ENCODE measurements at places on chromosomes 7 and 10.

DNA sequence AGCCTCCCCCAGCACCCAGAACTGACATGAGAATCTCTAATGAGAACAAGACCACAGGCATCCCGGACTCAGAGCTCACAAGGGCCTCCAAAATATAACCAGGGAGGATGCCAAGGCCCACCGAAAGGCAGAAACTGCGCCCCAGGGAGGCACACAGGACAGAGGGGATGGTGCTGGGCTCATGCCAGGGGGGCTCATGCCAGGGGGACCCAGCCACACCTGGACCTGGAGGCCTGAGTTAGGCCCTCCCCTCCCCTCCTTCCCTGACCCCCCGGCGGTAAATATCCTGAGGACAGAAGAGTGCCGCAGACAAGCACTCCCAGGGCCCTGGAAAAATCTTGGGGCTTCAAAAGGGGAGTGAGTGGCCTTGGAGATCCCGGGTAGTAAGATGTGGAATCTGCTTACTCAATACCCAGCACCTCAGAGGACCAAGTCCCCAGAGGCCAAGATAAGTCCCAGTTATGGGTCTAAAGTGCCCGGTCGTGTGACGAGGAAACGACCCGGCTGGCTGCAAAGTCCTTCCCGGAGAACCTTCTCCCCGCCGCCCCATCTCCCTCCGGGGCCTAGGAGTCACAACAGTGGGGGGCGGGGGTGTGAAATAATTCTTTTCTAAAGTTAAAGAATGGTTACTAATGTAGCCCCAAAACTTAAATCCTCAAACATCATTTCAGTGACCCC, 11.9 kb downstream of the PDGFA start:
- DNase-seq: no peak

DNA sequence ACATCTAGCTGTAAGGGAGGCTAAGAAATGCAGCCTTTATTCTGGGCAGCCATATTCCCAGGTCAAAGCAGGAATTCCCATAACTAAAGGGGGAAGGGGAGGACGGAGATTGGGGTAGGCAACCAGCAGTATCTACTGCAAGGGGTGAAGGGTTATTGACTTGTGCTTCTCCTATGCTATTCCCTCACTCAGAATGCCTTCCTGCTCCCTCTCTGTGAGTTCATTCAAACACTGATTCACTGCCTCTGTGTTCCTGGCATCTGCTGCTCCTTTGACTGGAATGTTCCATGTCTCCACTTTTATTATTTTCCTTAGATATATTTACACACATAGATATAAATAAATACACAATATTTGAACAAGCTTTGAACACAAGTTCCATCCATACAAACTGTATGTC, 11.1 kb downstream of the HTR7 start:
- DNase-seq: no peak

- no peak for DNase-seq
Observed at GRCh38 chr7:38373155-38373554, 99.7 kb upstream of the TARP start.

DNA sequence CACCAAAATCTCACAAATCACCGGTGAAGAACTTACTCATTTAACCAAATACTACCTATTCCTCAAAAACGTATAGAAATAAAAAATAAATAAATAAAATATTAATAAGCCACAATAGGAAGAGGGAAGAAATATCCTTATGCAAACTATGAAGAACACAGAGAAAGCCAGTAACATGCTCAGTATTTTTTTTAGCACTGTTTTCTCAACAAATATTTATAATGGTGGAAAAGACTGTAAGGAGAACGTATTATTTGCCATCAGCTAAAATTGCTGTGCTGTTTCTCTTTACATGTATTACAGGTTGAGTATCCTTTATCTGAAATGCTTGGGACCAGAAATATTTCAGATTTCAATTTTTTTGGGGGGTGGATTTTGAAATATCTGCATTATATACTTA, 21.0 kb downstream of the KIAA1217 start:
- DNase-seq: no peak

GRCh38 chr7:2151801-2152612, 80.7 kb downstream of the MAD1L1 start:
- DNase-seq: no peak

DNA sequence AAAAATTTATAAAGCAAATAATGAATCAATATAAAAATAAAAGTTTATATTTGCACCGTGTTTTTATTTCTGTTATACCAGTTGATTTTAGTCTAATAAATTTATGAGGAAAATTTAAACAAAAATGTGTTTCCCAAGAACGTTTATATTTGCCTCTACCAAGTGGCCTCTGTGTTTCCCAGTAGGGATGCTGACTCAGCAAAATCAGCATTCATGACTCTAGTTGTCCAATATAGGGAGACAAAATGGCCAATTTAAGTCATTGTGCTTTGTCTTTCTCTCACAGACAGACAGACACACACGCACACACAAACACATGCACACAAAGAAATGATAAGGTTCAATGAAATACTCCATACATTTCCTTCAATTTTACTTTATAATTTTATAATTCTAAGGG, 942.5 kb upstream of the ZWINT start:
- DNase-seq: no peak

GRCh38 chr7:22127835-22128527, 182.3 kb upstream of the CDCA7L start:
- no peak for DNase-seq

DNA sequence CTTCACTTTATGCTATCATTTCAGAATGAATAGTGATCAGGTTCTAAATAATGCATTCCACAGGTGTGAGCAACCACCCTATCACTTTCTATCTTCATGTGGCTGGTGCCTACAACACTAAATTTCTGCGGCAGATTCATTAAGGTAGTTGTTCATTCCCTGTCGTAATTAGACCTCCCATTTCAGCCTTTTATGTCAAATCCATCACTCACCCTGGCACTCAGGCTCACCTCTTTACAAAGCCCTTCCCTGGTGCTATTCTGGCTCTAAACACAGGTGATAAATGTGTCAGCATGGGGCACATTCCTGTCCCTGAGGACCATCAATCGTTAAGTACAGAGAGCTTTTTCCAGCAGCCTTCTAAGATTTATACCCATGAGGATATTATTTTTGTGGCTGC, 300.0 kb upstream of the C7orf33 start:
- no peak for DNase-seq

DNA sequence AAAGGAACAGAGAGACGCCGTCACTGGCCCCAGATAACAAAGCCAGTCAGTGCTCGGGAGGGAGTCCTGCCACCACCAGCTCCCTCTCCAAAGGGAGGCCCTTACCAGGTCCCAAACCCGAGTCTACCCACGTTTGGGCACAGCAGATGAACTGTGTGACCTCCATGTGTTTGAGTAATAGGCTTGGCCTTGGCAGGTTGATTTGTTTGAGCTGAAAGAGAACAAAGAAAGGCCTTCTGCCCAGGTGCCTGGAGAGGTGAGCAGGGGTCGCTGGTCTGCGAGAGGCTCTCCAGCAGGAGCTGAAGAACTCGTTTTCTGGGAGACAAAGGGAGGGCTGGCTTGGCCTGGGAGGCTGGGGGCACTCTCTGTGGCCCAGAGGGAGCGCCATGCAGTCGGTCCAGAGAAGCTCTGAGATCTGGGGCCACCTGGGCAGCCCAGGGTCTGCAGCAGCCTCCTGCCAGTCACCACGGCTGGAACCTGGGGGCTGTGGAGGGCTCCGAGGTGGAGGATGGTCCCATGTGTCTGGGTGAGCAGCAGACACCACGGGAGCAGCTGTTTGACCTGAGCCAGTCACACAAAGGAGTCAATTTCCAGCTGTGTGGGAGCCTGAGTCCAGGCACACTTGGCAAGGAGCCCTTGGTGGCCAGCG, 99.7 kb downstream of the PAXIP1 start:
- DNase-seq: no peak

DNA sequence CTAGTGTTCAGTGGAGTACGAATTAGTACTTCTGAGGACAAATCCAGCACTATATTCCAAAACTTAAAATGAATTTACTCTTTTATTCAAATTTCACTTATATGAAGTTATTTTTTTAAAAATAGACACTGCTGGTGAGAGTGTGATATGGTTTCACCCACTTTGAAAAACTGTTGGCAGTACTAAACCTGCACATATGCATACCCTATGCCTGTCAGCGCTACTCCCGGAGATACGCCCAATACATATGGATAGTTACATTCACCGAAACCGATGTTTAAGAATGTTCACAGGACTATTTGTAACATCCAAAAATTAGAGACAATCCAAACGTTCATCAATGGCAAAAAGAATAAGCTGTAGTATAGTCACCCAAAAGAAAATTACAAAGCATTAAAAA, 69.6 kb downstream of the UBE2H start:
- no peak for DNase-seq

- DNase-seq: no peak
Observed at GRCh38 chr7:66236713-66237303, 31.7 kb downstream of the TPST1 start.

DNA sequence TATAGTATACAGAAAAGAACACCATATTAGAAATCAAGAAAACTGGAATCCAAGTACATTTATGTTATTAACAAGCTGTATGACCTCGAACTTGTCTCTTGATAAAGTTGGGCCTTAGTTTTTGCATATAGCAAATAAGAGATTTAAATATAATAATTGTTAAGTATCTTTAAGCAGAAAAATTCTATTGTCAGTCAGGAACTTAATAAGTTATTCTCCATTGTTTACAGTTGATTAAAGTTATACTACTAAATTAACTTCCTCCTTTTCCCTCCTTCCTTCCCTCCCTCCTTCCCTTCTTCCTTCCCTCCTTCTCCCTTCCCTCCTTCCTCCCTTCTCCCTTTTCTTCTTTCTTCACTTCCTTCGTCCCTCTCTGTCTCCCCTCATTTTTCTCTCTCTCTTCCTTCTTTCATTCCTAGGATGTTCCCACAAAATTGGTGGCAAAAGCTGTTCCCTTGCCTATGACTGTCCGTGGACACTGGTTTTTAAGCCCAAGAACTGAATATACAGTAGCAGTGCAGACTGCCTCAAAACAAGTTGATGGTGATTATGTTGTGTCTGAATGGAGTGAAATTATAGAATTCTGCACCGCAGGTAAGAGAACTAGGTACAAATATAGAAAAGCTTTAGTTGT, 59.7 kb downstream of the PHYHIPL start:
- DNase-seq: no peak

DNA sequence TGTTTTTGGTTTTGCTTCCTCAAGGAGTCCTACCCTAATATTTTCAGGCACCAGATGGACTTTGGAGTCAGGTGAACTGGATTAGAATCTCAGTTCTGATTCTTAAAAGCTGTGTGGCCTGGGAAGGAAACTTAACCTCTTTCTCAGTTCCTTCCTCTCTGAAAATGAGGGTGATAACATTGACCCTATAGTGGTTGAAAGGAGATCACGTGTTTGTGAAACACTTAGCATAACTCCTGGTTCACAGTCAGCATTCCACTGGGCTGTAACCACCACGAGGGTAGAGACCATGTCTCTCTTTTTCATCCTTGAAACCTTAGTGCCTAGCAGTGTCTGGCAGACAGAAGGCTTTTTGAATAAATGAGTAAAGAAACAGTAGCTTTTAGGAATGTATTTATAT, 16.7 kb downstream of the LSMEM1 start:
- DNase-seq: no peak

- DNase-seq: no peak
Observed at GRCh38 chr7:139496528-139496927, 13.1 kb upstream of the KLRG2 start.

GRCh38 chr10:122344741-122345258, 29.7 kb upstream of the PLEKHA1 start:
- no peak for DNase-seq

DNA sequence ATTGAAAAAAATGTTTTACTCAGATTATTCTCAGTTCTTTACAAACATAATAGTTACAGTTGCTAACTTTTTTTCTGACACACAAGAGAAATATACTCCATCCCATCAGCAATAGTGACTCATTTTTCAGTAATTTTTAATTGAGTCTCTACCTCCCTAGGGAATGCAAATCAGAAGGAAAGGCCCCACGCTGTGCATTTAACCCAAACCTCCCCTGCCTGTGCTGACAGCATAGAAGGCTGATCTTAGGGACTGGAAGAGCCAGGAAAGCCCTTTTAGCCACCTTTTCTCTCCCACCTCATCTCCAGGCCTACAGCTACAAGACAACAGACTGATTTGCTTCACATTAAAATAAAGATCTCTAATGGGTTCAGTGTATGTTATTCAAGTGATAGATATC, 24.7 kb upstream of the PIK3CG start:
- no peak for DNase-seq

- DNase-seq: no peak
Observed at GRCh38 chr7:83413831-83414230, 235.1 kb downstream of the SEMA3E start.

GRCh38 chr7:855686-856369, 20.5 kb upstream of the GET4 start:
- DNase-seq: no peak

GRCh38 chr7:46256870-46257661, 336.0 kb upstream of the IGFBP3 start:
- DNase-seq: no peak

DNA sequence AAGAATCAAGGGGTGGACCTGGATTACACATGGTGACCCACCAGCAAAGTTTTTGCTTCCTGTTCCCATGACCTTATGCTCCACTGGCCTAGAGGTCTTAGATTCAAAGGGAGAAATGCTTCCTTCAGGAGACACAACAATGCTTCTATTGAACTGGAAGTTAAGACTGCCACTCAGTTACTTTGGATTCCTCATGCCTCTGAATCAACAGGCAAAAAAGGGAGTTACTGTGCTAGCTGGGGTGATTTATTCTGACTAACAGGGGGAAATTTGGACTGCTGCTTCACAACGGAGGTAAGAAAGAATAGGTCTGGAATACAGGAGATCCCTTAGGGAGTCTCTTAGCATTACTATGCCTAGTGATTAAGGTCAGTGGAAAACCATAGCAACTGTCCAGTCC, 10.3 kb downstream of the TMEM229A start:
- no peak for DNase-seq

DNA sequence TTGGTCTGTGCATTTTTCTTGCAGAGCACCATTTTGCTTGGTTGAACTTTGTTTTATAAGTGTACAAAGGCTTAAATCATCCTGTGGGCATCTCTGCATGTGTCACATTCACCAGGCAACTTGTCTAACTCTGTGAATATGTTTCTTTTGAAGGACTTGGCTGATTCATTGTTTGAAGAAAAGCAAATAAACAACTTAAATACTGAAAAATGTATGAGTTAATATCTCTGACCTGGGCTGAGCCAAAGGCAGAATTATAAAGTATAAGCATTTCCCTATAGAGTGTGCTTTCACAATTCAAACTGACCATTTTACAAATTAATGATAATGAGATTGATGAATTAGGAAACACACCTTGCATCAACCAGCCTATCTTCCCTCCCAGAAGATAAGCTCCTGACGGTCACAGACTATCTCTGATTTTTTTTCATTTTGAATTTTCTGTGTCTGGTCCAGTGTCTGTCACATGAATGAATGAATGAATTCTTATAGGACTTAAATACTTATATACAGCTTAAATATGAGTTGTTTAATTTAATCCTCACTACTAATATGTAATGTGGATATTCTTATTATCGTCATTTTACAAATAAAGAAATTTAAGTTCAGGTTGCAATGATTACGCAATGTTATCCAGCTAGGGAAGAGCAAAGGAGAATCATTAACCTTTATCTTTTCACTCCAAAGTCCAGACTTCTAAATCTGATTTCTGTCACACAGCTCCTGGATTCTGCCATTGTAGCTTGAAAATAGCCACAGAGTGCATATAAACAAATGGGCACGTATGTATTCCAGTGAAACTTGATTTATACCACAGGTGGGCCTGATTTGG, 182.0 kb upstream of the PHYHIPL start:
- no peak for DNase-seq
